ENCODE measurements at places on chromosomes 7 and 10.

GRCh38 chr7:32256376-32256775, 186.2 kb upstream of the PDE1C start:
- DNase-seq = no peak
- no peaks in the 10 kb centered on the region for H3K4me1 ChIP-seq
- H3K4me3 ChIP-seq = no peak overlapping the region
- no peak overlapping the region for H3K27ac ChIP-seq
- H3K27me3 ChIP-seq = peaks cover 2% of the 10 kb centered on the region

DNA sequence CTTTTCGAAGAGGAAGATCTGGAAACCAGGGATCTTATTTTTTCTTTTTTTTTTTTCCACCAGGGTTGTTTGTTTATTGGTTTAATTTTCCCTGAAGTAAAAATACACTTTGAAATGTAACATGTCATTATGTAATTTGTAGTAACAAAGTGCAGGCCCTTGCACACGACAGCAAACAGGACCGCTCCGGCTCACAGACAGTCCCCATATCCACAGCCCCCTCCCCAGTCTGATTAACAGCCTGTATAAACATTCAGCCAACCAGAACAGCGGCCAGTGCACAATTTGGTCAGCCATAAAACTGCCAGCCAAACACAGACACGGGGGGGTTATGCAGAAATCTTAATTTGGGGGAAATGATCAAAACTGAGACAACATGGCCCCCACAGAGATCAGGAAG, 431.6 kb upstream of the NPVF start:
- peaks cover 4% of the 10 kb centered on the region for H3K27me3 ChIP-seq
- H3K36me3 ChIP-seq = no peaks in the 10 kb centered on the region
- no peak for DNase-seq
- no peak overlapping the region for H3K27ac ChIP-seq

- H3K4me3 ChIP-seq = no peak overlapping the region
- H3K36me3 ChIP-seq = no peaks in the 10 kb centered on the region
- H3K4me1 ChIP-seq = peaks cover 30% of the 10 kb centered on the region
- H3K27me3 ChIP-seq = no peaks in the 10 kb centered on the region
Measured at GRCh38 chr7:139704308-139704879, 73.4 kb downstream of the HIPK2 start.

DNA sequence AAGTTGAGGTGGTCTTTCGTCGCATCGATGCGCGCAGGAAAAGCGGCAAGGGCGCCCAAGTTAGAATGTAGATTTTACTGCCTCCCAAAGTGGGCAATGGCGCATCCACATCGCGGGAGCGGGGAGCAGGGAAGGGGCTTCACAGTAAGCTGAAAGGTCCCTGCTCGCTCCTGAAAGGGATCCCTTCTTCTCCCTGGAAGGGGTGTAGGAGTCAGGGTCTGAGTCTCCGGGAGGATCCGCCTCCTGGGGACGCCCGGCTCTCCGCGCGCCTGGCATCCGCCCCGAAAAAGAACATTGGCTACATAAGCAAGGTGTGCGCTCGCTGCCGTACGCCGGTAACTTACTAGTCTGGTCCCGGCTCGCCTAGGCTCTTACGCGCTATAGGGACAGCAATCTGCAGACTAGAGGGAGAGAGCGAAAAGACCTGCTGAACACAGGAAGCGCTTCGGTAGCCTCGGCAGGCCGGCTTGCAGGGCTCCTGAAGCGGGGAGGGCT, 804 bp downstream of the UNC5B start:
- H3K27ac ChIP-seq = no peak overlapping the region
- H3K27me3 ChIP-seq = peaks cover 42% of the 10 kb centered on the region
- no peaks in the 10 kb centered on the region for H3K36me3 ChIP-seq
- DNase-seq = peak; percentile 30
- H3K4me3 ChIP-seq = peak overlapping the region; percentile 69

DNA sequence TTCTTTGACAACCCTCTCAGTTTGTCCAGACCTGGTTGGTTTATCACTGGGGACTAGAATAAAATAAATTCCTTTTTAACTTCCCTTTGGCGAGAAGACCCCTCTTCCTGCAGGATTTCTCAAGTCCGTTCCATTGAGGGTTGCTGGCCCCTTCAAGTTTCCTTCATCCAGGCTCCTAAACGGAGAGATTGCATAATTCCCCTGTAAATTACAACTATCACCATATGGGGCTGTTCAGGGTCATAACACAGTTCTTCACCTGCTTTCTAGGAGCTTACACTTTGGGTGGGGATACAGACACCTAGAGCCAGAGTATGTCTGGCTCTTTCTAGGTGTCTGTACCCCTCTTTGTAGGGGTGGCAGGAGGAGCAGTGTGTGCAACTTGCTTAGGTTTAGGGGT, 3.3 kb upstream of the COPS6 start:
- no peaks in the 10 kb centered on the region for H3K27me3 ChIP-seq
- DNase-seq = no peak
- H3K27ac ChIP-seq = no peak overlapping the region

- no peak overlapping the region for H3K27ac ChIP-seq
- H3K4me3 ChIP-seq = no peak overlapping the region
- DNase-seq = no peak
- H3K36me3 ChIP-seq = no peaks in the 10 kb centered on the region
- peaks cover 8% of the 10 kb centered on the region for H3K27me3 ChIP-seq
- H3K4me1 ChIP-seq = no peaks in the 10 kb centered on the region
Measured at GRCh38 chr7:29598613-29599012, 35.0 kb downstream of the PRR15 start.

GRCh38 chr10:47282657-47283018, 17.4 kb upstream of the GDF10 start:
- H3K27me3 ChIP-seq = no peaks in the 10 kb centered on the region
- H3K4me1 ChIP-seq = peaks cover 67% of the 10 kb centered on the region
- no peaks in the 10 kb centered on the region for H3K36me3 ChIP-seq
- no peak for DNase-seq
- no peak overlapping the region for H3K27ac ChIP-seq

- no peak overlapping the region for H3K27ac ChIP-seq
- peaks cover 3% of the 10 kb centered on the region for H3K4me1 ChIP-seq
- no peak overlapping the region for H3K4me3 ChIP-seq
- peaks cover 7% of the 10 kb centered on the region for H3K27me3 ChIP-seq
Measured at GRCh38 chr10:83880252-83880791, 259.0 kb upstream of the GHITM start.

DNA sequence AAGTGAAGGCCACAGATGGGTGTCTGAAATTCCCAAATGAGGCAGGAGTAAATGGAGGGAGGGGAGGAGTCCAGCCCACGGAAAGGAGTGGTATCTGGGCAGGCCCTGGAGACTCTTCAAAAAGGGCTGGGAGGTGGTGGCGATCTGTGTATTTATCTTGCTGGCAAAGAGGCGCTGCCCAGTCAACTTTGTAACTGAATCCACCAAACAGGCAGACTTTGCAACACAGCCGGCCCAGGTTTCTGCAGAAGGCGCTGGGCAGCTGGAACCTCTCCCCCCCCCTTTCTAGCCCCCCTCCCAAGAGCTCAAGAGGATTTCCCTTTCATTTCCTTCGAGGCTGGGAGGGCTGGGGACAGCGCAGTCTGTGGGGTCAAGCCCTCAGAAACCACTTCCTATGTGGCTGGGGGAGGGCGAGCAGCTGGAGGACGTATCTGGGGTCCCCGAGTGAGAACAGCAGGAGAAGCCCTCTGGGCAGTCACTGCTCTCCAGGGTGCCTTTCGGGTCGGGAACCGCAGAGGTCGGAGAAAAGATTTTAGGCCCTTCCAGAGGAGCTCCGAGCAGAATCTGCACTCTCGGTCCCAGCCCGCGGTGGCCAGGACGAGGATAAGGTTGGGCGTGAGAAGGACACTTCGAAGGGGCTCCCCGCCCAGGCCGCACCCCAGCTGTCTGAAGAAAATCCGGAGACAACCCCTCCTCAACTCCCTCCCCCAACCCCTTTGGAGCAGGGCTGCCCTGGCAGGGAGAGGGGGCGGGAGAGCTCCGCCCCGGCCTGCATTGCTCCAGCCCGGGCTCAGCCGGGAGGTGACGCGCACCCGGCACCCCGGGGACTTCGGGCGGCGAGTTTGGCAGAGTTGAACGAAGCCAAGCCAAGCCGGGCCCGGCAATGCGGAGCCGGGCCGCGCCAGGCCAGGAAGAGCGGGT, 965 bp downstream of the ZCCHC24 start:
- peak overlapping the region; percentile 73 for H3K27ac ChIP-seq
- H3K4me1 ChIP-seq = peaks cover 28% of the 10 kb centered on the region
- peak overlapping the region; percentile 88 for H3K4me3 ChIP-seq
- peak; percentile 21 for DNase-seq
- peaks cover 2% of the 10 kb centered on the region for H3K27me3 ChIP-seq

DNA sequence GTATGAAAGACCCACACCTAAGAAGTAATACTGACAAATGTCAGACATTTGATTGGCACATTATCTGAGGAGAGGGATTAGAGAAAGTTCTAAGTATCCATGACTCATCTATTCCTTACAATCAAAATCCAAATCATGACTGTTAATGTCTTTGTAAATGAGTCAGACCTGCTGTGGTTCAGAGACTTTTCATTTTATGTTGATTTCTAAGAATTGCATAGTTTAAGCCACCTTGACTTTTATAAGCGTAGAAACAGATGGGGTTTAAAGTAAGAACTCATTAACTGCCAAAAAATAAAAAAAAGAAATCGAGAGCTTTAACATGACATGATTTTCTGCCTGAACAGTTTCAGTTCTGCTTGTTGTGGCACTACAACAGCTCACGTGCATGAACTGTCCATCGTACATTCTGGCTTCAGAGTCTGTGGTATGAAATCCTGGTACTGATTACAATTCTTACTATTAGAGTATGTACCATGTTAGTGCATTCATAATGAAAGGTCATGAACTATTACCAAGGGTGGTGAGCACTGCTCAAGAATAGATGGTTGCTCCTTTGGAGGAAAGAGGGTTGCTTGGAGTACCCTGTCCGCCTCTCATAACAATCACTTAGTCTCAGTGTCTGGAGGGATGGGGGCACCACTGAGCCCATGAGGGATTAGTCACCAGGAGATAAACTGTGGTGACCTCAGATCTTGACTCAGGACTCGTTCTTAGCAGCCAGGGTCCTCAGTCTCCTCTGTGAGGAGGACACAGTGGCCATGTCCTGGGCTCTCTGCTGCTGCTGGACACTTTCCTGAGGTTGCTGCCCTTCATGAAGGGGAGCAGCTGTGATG, 42.2 kb downstream of the ACSM6 start:
- H3K4me1 ChIP-seq = peaks cover 2% of the 10 kb centered on the region
- no peak overlapping the region for H3K4me3 ChIP-seq
- no peak for DNase-seq
- no peaks in the 10 kb centered on the region for H3K36me3 ChIP-seq
- H3K27me3 ChIP-seq = no peaks in the 10 kb centered on the region

DNA sequence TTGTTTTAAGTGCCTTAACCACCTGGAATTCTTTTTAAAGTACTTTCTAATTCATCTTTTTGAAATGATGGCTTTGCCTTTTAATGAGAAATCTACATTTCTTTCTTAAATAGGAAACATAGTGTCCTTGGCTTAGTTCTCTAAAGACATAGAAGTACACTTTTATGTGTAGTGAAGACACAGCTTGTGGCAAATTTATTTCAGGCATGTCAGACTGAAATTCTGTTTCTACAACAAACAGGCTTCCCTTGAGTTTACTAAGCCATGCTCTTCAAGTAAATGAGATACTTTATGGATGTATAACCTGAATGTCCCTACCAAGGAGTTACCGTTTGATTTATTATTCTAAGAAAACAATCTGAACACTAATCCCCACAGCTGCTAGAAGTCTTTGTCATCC, 136.9 kb upstream of the MAGI2 start:
- H3K27me3 ChIP-seq = peaks cover 7% of the 10 kb centered on the region
- H3K27ac ChIP-seq = no peak overlapping the region
- no peak for DNase-seq
- H3K4me3 ChIP-seq = no peak overlapping the region
- no peaks in the 10 kb centered on the region for H3K36me3 ChIP-seq

DNA sequence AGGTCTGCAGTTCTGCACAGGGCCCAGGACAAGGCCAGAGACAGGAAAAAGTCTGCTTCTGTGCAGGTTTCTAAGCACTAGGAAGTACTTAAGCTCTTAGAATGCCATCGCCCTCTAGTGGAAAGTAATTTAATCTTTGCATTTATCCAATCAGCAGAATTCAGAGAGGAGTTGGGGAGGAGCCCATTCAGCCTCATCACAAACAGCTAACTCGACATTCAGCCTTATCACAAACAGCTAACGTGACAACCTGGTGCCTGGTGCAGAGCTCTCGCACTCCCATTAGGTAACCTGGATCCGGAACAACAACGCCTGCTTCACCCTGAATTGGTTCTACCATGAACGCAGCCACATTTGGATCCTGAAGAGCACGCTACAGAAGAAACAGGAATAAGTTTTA, 15.2 kb downstream of the OAT start:
- DNase-seq = no peak
- peaks cover 22% of the 10 kb centered on the region for H3K36me3 ChIP-seq
- H3K27me3 ChIP-seq = no peaks in the 10 kb centered on the region
- no peak overlapping the region for H3K4me3 ChIP-seq
- H3K27ac ChIP-seq = peak overlapping the region; percentile 39

- H3K36me3 ChIP-seq = no peaks in the 10 kb centered on the region
- DNase-seq = no peak
- no peak overlapping the region for H3K4me3 ChIP-seq
- H3K27ac ChIP-seq = no peak overlapping the region
- no peaks in the 10 kb centered on the region for H3K4me1 ChIP-seq
Measured at GRCh38 chr7:2437537-2438148, 34.2 kb downstream of the CHST12 start.

DNA sequence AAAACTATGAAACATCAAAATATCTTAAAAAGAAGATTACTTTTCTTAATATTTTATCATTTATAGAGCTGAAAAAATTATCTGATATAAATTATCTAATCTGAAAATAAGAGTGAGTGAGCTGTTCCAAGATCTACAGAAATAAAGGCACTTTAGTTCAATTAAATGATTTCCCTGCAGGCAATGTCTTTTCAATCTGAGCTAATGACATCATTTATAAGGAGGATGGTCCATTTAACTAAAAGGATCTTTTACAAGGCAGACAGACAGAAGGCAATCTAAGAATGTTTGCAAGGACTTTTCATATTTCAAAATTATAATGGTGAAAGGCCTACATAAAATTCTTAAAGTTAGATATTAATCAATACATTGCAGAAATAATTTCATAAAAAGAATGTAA, 71.8 kb downstream of the SKAP2 start:
- peaks cover 8% of the 10 kb centered on the region for H3K36me3 ChIP-seq
- H3K4me1 ChIP-seq = no peaks in the 10 kb centered on the region
- no peak overlapping the region for H3K27ac ChIP-seq
- DNase-seq = no peak
- no peak overlapping the region for H3K4me3 ChIP-seq

- no peaks in the 10 kb centered on the region for H3K36me3 ChIP-seq
- peaks cover 17% of the 10 kb centered on the region for H3K27me3 ChIP-seq
- DNase-seq = no peak
- no peak overlapping the region for H3K27ac ChIP-seq
- H3K4me1 ChIP-seq = peaks cover 10% of the 10 kb centered on the region
- H3K4me3 ChIP-seq = no peak overlapping the region
Measured at GRCh38 chr10:93193906-93194305, 120.2 kb downstream of the CYP26A1 start.

DNA sequence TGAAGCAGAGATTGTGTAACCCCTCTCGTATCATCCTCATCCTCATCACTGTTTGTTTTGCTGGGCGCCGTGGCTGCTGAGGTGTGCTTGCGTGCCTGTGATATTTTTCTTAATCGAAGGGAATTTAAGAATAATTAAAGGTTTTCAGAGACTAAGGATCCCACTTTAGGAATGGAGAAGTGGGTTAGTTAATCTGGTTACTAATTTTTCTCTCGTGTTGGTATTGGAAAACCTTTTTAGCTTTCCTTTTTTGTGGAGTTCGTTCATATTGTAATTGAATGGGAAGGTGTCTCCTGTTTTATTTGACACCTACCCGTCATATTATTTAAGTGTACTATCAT, 1.3 kb downstream of the UBN2 start:
- H3K36me3 ChIP-seq = peaks cover 2% of the 10 kb centered on the region
- DNase-seq = no peak

- no peaks in the 10 kb centered on the region for H3K4me1 ChIP-seq
- H3K27me3 ChIP-seq = peaks cover 17% of the 10 kb centered on the region
- no peak for DNase-seq
- H3K27ac ChIP-seq = no peak overlapping the region
Measured at GRCh38 chr10:44056967-44057805, 327.7 kb downstream of the CXCL12 start.
